ENCODE measurements at places on chromosomes 7 and 10. TPM values are rescaled to one million over a fixed set of nuclear protein-coding genes. Genes with fewer than 3 reads are reported as not detected.

KLF14 gene
- total RNA-seq, result 1.1 TPM

GRCh38 chr7:30634634-30635201, 40.0 kb downstream of the GARS1 start:
- no peak for DNase-seq

DNA sequence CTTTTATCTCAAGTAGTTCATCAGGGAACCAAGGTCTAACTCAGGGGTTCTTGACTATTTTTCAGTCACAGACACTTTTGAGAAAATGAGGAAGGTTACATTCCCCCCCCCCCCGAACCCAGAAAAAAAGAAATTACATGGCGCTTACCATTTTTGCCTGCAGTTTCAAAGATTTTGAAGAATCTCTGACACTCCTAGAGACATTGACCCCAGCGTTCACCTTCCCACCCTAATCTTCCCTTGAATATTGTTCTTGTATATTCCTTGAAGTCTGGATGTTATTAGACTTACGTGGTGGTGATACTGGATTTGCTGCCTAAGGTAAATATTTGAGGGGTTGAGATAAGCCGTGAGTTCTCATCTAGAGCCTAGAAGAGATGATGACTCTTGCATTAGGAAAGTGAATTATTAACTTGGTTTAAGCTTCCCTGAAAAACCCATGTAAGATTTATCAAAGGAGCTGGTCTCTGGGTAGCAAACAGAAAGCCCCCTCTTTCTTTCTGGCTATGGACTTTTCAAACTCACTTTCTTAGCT, 245.7 kb upstream of the FOXK1 start:
- no peak for DNase-seq

GRCh38 chr10:118342638-118343020, 505 bp upstream of the FAM204A start:
- DNase-seq, result no peak

ENO4 gene
- 1.2 TPM for total RNA-seq

GIMAP4 gene
- total RNA-seq, result 52.8 TPM

SFR1 gene
- 7.8 TPM for total RNA-seq

DNA sequence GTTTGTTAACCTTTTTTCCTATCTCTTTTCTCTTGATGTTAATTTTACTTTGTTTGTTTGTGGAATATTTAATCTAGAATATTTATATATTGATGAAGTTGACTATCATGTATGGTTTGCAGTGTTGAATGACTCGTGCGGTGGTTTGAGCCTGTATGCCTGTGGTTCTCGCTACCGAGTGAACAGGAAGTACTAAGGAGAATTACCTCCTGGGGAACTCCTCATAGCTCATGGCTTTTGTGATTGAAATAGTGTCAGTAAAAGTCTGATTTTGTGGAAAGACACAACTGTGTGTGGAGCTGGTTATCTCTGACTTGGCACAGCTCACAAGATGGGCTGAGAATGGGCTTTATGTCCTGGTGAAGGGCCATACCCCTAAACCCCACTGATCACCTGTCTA, 498.6 kb downstream of the GLRX3 start:
- DNase-seq, result no peak

GRCh38 chr10:105534086-105534485, 893.0 kb downstream of the SORCS3 start:
- DNase-seq, result no peak

DNA sequence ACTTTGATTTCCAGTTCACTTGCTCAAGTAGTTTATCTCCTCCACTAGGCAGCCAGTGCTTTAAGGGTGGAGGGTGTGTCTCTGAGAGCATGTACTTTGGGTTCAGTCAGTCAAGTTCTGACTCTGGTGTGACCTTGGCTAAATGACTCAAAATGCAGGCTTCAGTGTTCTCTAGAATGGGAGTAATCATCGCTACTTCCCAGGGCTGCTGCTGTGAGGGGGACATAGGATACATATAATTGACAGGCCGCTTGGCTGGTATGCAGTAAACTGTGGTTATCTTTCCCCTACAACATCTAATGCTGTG, 3.5 kb downstream of the PTPRE start:
- DNase-seq, result no peak

PROSER2 gene
- total RNA-seq, result 23.7 TPM

SPACDR gene
- 3.6 TPM for total RNA-seq

TCERG1L gene
- 0.22 TPM for total RNA-seq

- DNase-seq, result no peak
Measured at GRCh38 chr7:134553976-134554375, 5.1 kb downstream of the AKR1B15 start.

TSPAN13 gene
- total RNA-seq, result 30.7 TPM

GRCh38 chr7:106418526-106418925, 133.7 kb upstream of the NAMPT start:
- no peak for DNase-seq

DNA sequence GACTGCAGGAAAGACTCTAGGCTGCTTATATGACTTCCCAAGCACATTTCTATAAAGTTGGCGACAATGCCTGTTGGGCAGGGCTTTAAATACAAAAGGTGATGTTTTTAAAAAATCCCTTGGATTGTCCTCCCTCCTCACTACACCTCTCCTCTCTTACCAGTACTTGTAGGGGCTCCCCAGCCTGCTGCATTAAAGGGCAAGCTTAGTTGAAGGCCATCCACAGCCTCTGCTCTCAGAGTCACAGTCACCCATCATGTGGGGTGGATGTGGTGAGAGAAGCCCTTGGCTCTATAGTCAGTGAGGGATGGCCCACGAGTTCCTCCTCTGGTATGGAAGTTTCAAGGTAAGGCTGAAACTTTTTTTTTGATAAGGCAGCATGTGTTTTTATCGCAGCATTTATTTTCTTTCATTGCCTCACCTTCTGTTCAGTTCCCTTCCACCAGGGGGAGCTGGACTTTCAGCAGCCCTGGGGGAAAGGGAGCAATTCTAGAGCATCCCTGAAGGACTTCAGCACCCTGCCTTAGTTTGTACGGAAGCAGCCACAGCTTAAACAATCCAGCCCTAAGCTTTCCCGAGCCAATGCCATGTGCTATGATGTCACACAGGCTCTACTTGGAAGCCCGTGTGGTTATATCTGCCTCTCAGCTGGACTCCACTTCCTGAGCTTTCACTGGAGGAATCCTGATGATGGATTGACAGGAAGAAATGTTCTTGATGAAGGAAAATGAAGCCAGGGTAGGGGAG, 131.9 kb downstream of the CALCR start:
- DNase-seq, result no peak

GRCh38 chr7:138000081-138000701, 1.7 kb downstream of the CREB3L2 start:
- DNase-seq, result peak; percentile 79

GRCh38 chr10:61313460-61313859, 139.7 kb downstream of the TMEM26 start:
- no peak for DNase-seq

- DNase-seq, result peak; percentile 64
Measured at GRCh38 chr7:102111061-102112041, 175.3 kb upstream of the SH2B2 start.

GALNT17 gene
- total RNA-seq, result 65.4 TPM

ERVW-1 gene
- total RNA-seq, result 0.22 TPM

GRCh38 chr10:86288695-86289576, 77.7 kb downstream of the GRID1 start:
- DNase-seq, result no peak

DNA sequence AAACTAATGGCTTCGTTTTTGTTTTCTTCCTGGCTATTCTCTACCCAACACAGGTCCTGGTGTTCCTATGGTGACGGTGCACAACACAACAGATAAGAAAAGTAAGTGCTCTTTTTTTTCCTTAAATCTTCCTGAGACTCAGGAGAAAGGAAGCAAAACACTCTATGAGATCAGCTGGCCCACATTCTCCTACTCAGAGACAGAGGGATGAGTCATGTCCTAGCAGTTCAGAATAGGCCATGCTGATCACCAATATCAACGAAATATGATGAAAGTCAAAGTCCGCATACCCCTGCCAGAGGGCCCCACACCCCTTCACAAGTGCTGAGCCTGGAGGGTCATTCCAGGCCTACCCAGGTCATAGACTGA, 149.2 kb downstream of the PAXIP1 start:
- DNase-seq, result no peak

DNA sequence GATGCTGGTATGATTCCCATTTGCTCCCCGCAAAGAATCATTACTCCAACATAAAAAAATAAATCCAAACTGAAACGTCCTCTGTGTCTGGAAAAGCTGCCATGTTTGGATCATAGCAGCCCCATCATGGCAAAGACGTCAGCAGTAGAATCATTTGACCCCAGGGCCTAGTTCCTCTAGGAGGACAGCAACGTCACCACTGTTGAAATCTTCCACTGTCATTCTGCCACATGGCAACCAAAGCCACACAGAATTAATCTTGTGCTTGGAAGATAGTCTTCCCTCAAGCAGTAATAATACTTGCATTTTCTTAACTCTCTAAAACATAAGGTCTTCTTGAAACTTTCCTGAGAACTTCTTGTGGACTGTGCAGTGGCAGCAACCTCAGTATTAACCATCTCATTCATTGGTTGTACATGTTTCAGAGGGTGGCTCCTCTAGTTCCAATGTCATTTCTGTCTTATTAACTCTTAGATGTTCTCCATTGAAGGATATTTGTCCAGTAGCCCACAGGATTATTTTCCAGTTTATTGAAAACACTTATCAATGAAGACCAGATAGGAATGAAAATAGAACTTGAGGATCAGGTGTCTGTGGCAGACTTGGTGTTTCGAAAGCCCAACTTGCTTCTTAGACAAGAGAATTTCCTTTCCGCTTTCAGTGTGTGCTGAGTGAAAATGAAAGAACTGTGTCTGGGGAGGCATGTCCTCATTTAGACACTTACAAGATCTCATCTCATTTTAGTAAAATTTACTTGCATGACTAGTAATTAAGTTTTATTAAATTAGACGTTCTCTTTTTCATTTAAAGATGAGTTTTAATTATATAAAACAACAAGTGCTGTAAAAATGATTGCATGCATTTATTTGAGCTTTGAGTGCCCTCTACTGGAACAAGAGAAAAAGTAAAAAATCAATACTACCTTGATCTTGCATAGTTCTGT, 28.9 kb upstream of the INHBA start:
- no peak for DNase-seq

CNNM1 gene
- total RNA-seq, result not detected

DNA sequence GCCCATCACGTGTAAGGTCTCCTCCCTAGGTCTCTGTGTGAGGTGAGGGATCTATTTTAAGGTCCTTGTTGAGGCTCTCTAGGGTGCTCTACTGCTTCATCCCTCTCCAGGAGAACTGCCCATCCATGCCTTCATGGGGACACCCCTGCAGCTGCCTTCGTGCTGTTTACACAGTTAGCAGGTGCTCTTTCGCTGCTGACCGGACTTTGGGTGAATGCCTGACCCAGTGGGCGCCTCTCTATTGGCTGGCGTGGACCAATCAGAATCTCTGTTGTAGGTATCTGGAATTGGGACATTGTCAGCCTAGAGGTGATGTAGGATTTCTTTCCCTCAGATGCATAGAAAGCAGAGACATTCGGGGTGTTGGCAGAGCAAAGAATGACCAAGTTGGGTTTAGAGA, 38.7 kb upstream of the HMX3 start:
- no peak for DNase-seq

- no peak for DNase-seq
Measured at GRCh38 chr10:47456794-47457527, 27.0 kb downstream of the ANXA8 start.

KIN gene
- total RNA-seq, result 14.2 TPM

DNA sequence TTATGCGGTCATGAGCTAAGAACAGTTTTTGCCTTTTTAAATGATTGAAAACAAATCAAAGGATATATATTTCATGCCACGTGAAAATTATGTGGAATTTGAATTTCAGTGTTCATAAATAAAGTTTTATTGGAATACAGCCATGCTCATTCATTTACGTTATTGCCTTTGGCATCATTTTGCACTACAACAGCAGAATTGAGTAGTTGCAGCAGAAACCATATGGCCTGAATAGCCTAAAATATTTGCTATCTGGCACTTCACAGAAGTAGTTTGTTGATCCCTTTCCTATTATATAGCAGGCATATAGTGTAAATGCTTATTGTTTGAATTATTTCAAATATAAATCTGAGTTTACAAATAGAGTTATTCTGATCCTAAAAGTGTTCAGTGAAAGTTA, 59.7 kb downstream of the AUTS2 start:
- no peak for DNase-seq

DNA sequence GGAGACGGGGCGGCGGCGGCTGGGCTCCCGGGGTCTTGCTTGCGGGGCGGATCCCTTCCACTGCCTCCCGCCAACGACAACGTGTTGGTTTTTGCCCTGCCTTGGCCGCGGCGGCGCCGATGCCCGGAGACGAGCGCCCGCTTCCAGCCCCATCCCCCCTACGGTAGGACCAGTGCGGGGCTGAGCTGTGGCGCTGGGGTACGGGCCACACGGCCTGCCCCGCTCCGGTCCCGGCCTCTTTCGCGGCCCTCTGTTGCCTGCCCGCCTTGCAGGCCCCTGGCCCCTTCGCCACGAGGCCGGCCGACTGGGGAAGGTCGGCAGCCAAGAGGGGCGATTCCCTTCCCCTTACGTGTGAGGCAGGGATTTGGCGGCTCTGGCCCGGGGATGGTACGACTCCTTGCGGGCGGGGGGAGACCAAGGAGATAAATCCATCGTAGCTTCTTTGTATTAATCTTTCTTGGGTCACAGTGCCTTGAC, 488 bp downstream of the EIF4H start:
- DNase-seq, result peak; percentile 69

DNA sequence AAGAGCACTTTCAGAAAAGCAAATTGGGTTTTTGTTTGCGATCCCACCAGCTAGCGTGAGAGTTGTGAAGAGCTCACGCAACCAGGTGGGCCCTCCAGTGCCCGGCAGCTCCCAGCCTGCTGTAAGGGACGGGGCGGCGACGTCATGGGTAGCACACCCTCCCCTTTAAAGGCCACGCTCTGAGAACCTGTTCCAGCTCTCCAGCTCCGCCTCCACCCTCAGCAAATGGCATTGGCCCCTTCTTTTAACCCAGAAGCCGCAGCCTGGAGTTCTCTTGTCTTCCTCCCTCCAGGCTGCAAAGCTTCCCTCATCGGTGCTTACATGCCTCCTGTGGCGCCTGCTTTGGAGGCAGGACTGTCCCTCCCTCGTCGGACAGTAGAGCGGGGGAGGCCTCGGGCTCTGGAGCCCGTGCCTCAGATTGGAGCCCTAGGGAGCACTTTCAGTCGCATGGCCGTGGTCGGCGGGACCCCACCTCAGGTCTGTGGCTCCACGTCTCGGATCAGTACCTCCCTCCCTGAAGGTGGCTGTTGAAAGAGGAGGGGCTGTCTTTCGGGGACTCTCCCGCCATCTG, 32.9 kb downstream of the WIPI2 start:
- DNase-seq, result no peak

IDE gene
- total RNA-seq, result 34.8 TPM

DNA sequence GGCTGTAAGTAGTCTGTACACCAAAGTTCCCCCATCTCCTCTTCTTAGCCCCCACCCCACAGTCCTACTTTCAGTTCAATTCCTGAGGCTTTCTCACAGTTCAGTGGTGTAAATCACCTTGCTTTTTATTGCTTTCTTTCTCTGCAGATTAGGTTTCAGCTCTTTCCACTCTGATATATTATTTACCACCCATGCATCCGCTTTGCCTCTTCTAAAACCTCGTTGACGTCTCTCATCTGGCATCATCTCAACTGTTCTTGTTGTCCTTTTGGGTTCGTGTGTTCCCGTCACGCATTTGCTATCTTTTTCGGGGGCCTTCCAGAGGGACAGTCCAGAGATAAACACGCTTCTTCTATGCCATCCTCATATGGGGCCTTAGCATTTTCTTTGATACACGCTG, 597.9 kb upstream of the DPP6 start:
- no peak for DNase-seq

LRRN3 gene
- total RNA-seq, result 0.31 TPM

GRCh38 chr7:106326594-106327537, 42.1 kb upstream of the NAMPT start:
- DNase-seq, result no peak

Data from sciatic nerve (tissue), 2 donors.